ENCODE measurements at places on chromosomes 1 and 21. TPM values are rescaled to one million over a fixed set of nuclear protein-coding genes. Genes with fewer than 3 reads are reported as not detected.

DNA sequence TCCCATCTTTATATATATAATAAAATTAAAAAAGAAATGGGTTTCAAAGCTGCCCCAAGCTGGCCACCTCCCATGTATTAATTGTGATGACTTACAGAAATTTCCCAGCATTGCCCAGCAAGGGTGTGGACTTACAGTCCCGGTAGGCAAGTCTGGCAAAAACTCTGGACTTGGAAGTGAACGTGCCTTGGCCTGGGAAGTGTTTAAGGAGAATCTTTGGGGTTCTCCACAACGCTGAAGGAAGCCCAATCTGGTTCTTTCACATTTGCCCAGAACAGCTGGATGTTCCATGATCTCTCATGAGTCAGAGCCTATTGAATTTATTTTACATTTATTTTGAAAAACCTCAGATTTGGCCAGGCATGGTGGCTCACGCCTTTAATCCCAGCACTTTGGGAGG is 98.4 kb upstream of the SLC45A1 start:
- H3K4me1 ChIP-seq = peaks cover 8% of the 10 kb centered on the region
- peaks cover 40% of the 10 kb centered on the region for H3K27me3 ChIP-seq
- H3K4me3 ChIP-seq = no peak overlapping the region
- H3K36me3 ChIP-seq = peaks cover 2% of the 10 kb centered on the region

Gene INAVA
- 0.25 TPM for total RNA-seq

DNA sequence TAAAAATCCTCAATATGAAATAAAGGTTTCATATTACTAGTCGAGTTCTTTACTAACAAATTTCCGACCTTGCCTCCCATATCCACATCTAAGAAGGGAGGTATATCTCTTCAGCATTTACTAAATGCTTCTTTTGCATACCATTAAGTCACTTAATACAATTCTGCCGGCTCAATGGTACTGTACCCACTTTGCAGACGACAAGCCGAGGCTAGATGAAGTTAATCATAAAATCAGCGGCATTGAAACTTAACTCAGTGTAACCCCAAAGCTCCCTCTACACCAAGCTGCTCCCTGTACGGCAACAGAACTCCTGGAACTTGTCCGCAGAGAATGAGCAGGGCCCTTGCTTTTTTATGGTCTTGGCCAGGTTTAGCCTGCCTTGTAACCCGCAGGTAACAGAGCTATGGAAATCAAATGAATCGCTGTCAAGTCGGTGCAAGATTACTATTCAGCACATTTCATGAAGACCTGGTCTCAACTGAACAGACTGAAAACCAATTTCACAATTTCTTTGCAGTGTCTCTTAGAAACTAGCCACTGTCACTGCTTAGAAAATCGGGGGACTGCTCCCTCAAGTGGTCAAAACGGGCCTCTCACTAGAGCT is 738 bp downstream of the INTS7 start:
- H3K27me3 ChIP-seq = no peaks in the 10 kb centered on the region
- peaks cover 5% of the 10 kb centered on the region for H3K36me3 ChIP-seq
- peak overlapping the region; percentile 96 for H3K4me3 ChIP-seq
- H3K27ac ChIP-seq = peak overlapping the region; percentile 98
- DNase-seq = no peak

Gene LYST
- 29.6 TPM for total RNA-seq

Gene LY9
- total RNA-seq = 96.6 TPM

GRCh38 chr1:19811206-19811851 is 3.8 kb downstream of the RNF186 start:
- peaks cover 6% of the 10 kb centered on the region for H3K27me3 ChIP-seq
- DNase-seq = peak; percentile 26
- H3K4me3 ChIP-seq = no peak overlapping the region
- H3K36me3 ChIP-seq = peaks cover 3% of the 10 kb centered on the region
- H3K27ac ChIP-seq = no peak overlapping the region
- peaks cover 2% of the 10 kb centered on the region for H3K4me1 ChIP-seq

- no peak overlapping the region for H3K27ac ChIP-seq
- H3K27me3 ChIP-seq = no peaks in the 10 kb centered on the region
- peaks cover 3% of the 10 kb centered on the region for H3K4me1 ChIP-seq
- no peak for DNase-seq
- H3K36me3 ChIP-seq = no peaks in the 10 kb centered on the region
These were observed 14.0 kb upstream of the FAAP20 start for GRCh38 chr1:2208309-2209239.

Gene PROK1
- not detected for total RNA-seq

DNA sequence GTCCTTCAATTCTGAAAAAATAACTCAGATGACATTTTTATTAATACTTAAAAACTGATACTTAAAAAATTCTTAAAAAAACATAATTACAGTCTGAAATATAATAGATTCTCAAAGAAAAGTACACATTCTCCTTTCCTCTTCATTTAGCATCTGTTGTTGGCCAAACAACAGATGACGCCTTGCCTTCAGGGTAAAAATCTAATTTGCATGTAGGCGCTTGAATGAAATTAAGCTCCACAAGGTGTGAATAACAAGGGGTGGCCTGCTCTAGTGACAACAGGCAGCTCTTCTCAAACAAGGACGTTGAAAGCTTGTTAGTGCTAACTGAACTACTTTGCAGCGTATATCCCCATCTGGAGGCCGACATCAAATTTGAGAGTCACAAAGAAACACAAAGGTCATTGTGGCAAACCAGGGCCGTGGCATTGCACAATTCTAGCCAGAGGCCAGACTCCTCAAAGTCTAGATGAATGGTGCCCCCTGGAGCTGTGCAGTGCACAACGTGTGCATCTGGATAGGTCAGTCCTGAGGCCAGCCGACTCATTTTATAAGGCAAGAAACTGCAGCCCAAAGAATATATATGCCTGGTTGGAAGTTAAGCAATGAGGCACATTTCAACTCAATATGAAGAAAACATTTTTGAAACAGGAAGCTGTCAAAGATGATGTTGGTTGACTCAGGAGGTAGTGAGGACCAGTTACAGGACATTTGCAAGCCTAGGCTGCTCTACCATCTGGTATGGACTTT is 459.2 kb upstream of the RUNX1 start:
- peaks cover 40% of the 10 kb centered on the region for H3K27me3 ChIP-seq
- peaks cover 15% of the 10 kb centered on the region for H3K4me1 ChIP-seq
- H3K27ac ChIP-seq = no peak overlapping the region
- no peak for DNase-seq

Gene CLCA1
- not detected for total RNA-seq

GRCh38 chr1:62271948-62272728 is 47.1 kb downstream of the KANK4 start:
- DNase-seq = no peak
- peak overlapping the region; percentile 76 for H3K4me3 ChIP-seq
- peak overlapping the region; percentile 90 for H3K27ac ChIP-seq

DNA sequence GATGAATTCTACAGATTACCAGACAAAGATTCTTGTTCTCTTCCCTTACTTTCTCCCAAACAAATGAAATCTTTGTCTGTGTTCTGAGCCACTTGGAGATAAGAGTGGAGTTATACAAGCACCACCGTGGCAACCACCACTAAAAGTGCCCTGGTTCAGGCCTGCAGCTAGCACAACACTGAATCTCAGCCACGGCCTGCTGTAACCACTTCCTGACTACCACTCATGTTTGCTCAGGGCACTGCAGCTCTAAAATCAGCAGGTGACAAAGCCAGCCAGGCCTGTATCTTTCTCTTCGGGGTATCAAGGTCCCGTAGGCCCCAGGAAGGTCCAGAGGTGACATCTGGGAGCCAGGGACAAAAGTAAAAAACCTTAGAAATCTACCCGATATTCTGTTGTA is 3.2 kb upstream of the OR2T6 start:
- no peak overlapping the region for H3K4me3 ChIP-seq
- H3K4me1 ChIP-seq = peaks cover 4% of the 10 kb centered on the region
- peaks cover 8% of the 10 kb centered on the region for H3K27me3 ChIP-seq

- H3K27me3 ChIP-seq = no peaks in the 10 kb centered on the region
- no peaks in the 10 kb centered on the region for H3K36me3 ChIP-seq
- H3K4me1 ChIP-seq = no peaks in the 10 kb centered on the region
- H3K27ac ChIP-seq = no peak overlapping the region
- DNase-seq = no peak
- H3K4me3 ChIP-seq = no peak overlapping the region
These were observed 227.6 kb downstream of the LMO4 start for GRCh38 chr1:87556326-87556725.

Gene MAP7D1
- 175 TPM for total RNA-seq

- H3K4me1 ChIP-seq = no peaks in the 10 kb centered on the region
- no peak overlapping the region for H3K27ac ChIP-seq
- DNase-seq = no peak
These were observed 65.7 kb downstream of the NPHS2 start for GRCh38 chr1:179510038-179510437.

DNA sequence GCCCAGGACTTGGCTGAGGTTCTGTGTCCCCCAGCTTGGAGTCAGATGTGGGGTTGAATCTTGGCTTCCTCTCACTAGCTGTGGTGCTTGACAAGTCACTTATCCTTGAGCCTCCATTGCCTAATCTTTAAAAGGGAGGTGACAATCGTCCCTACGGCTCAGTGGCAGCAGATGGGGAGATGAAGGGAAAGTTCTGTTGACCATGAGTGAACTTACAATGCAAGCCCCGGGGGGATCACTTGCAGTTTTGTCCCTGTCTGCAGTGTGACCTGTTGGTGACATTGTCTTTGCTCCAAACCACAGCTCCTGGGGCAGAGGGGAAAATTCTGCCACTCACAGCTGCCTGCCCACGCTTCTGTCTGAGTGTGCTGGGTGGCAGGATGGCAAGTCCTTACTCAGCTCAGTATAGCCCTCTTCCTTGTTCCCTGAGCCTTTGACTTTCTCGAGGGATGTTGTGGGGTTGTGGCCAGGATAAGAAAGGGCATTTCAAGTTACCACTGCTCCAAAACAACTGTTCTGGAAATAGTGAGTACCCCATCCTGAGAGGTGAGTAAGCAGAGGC is 1.7 kb downstream of the PCSK9 start:
- DNase-seq = no peak
- H3K36me3 ChIP-seq = peaks cover 3% of the 10 kb centered on the region
- H3K4me1 ChIP-seq = peaks cover 3% of the 10 kb centered on the region
- no peak overlapping the region for H3K4me3 ChIP-seq
- H3K27me3 ChIP-seq = peaks cover 73% of the 10 kb centered on the region
- no peak overlapping the region for H3K27ac ChIP-seq

DNA sequence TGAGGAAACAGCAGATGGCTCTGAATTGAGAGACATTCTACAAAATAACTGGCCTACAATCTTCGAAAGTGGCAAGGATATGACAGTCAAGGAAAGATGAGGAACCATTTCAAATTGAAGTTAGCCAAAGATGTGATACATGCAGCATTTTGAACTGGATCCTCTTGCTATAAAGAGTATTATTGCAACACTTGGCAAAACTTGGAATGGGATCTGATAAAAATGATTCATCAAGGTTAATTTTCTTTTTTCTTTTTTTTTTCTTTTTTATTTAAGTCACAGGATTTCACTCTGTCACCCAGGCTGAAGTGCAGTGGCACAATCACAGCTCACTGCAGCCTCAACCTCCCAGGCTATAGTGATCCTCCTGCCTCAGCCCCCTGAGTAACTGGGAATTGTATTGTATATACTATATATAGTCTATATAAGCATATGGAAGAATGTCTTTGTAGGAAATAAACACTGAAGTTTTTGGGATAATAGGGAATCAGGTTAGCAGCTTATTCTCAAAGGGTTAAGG is 49.8 kb upstream of the GJA8 start:
- H3K27ac ChIP-seq = no peak overlapping the region
- no peak for DNase-seq
- H3K36me3 ChIP-seq = peaks cover 7% of the 10 kb centered on the region

Gene AIM2
- 6.0 TPM for total RNA-seq

- H3K27me3 ChIP-seq = no peaks in the 10 kb centered on the region
- no peaks in the 10 kb centered on the region for H3K36me3 ChIP-seq
- peak overlapping the region; percentile 28 for H3K4me3 ChIP-seq
- no peak overlapping the region for H3K27ac ChIP-seq
- DNase-seq = no peak
- H3K4me1 ChIP-seq = peaks cover 64% of the 10 kb centered on the region
These were observed 2.7 kb downstream of the MOB3C start for GRCh38 chr1:46613661-46614603.

Gene PODN
- not detected for total RNA-seq

Gene INTS7
- total RNA-seq = 9.2 TPM
